Astrocyte of the hippocampus (primary cell): ENCODE measurements at places on chromosomes 13 and 19.

- no peak for DNase-seq
Observed at GRCh38 chr19:6822311-6822670, 49.8 kb downstream of the VAV1 start.

GRCh38 chr19:42498169-42498757 is 30.0 kb downstream of the CEACAM1 start:
- DNase-seq, result no peak

GRCh38 chr19:16449330-16449961 is 22.3 kb downstream of the EPS15L1 start:
- DNase-seq, result peak; percentile 26

GRCh38 chr19:33503030-33503429 is 18.6 kb downstream of the PEPD start:
- no peak for DNase-seq

DNA sequence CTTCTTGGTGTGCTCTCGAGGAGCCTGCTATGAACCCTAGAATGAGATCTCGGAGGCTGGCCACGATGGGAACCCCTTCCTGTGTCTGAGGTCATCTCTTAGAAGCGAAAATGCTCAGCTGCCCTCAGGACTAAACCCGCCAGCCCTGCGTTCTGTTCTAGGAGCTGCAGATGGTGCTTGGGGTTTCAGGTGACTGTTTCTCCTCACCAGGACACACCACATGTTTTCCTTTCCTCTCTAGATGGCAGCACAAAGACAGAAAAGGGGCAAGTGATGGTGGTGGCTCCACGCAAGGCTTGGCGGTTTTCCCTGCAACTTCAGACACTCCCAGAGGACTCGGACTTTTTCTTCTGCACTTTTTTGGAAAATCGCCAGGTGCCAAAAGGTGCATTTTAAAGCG is 60.1 kb downstream of the RNASEH2B start:
- peak; percentile 41 for DNase-seq

DNA sequence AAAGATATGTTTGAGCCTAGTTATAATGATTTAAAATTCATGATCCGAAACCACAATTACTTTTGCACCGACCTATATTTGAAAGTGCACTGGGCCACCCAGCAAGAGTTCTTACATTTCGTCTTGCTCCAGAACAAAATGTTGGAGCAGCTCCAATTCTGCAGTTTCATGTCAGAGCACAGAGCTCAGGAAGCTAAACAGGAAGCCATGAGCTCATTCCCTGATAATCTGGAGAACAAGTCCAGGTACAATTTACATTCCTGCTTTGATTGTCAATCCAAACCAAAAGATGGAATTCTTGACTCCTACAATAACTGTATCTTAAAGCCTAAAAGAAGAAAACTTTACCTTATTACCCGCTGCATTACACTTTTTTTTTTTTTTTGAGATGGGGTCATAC is 131.8 kb downstream of the KCTD12 start:
- peak; percentile 49 for DNase-seq

DNA sequence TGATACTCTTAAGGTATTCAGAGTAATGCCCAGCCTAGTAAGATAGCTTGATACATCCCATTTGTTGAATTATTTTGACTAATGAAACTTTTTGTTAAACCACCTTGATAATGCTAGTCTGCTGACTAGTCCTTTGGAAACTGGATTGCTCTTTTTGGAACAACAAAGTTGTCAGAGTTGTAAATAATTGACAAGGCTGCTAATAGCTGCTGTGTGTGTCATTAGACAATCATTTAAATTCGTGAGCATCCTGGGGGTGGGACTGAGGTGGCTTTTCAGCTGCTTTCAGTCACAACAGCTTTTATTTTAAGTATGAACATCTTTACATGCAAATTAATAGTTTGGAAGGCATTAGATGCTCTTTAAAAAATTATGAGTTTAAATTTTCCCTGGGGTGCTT is 153.5 kb downstream of the HS6ST3 start:
- DNase-seq, result no peak

DNA sequence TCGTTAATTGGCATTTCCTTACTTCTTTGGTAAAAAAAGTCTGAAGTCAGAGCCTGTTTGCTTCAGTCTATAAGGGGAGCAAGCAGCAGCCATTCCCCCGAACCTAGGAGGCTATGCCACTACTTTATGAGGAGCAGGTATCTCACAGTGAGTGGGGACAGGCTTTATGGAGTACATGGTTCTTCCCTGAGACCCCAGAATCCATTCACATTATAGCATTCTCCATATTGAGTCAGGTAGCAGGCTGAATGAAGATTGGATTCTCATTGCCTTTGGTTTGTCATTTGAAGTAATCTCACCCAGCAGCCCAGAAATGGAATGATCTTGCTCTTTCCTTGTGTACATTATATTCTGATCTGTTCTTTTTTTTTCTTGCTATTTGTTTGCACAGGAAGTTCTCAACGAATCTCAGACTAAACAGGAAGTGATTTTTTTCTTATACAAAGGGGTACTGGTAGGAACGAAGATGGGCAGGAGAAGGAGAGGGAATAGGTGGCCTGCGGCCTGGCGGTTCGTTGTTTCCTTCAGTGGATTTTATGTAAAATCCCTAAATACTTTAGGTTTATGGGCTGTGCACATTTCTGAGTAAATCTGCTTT is 74.4 kb downstream of the ARHGAP35 start:
- no peak for DNase-seq
